ENCODE measurements at places on chromosomes 16 and 17.

- DNase-seq = no peak
Measured at GRCh38 chr17:79296243-79296642, 221.6 kb downstream of the ENGASE start.

DNA sequence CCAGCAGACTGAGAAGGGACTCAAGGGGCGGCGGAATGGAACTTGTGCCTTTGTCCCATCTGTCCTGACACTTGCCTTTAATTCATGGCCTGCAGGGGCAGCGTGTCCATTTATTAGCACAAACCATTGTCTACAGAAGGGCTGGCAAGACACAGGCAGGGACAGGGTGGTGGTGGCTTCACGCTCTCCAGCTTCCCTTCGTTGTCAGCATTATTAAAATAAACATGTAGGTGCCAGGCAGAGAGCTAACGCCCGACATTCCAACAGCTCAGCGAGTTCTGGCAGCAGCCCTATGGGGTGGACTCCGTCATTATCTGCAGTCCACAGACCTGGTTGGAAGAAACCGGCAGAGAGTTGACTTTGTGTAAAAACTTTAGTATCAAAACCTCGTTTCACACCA is 16.3 kb downstream of the DNAI2 start:
- no peak for DNase-seq

DNA sequence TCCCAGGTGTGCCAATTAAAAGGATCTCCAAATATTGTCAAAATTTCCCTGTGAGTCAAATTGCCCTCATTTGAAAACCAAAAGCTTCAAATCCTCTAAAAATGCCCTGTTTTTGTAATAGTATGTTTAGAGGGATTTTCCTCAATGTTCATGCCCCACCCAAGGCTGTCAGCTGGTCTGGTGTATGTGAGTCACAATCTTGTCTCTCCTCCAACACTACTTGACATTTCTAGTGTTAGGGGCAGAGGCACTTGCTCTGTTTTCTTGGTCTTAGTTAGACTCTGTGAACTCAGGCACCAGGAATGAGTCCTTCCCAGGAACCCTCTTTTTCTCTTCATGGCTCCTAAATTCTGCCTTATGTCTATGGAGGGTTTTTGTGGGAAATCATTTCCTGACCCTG is 634.8 kb downstream of the KCNJ2 start:
- no peak for DNase-seq

- DNase-seq = peak; percentile 37
Measured at GRCh38 chr17:45296003-45296832, 20.6 kb downstream of the MAP3K14 start.

GRCh38 chr16:82108100-82108499 is 61.9 kb downstream of the MPHOSPH6 start:
- DNase-seq = no peak

GRCh38 chr16:6247775-6248174 is 1084.9 kb upstream of the RBFOX1 start:
- DNase-seq = no peak

GRCh38 chr16:29825145-29826044 is 5.1 kb downstream of the MVP start:
- peak; percentile 67 for DNase-seq

DNA sequence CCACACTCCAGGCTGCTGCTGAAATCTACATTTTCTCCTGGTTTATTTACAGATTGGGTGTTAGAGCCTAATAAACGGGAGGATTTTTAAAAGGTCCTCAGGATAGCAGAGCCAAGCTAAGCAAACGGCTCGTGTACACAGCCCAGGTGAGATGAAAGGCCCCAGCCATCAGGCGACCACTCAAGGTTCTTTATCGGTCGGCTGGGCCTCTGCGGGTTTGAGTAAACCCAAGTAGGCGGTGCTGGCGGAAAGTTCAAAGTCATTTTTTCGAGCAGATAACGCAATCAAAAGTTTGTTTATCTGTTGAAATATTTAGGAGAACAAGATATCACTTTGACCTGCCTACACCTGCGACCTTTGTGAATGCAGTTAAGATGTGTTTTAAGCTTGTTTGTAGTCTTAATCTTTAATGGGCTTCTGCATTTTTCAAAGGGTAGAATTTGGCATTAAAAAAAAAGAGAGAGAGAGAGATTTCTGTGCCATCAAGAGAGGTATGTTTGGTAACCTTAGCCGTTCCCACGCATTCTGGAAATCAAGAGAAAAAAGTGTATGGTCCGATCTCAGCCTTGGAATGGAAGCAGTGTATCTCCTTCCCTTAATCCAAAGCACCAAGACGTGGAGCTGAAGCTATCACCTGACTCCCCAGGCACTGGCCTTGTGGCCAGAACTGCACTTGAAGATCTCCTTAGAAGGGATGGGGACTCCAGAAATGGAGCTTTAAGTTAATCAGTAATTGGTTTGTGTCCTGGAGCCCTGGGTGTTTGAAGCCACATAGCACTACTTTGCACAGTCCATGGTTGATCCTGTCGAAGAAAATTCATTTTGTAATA is 301.7 kb upstream of the IRX5 start:
- no peak for DNase-seq

DNA sequence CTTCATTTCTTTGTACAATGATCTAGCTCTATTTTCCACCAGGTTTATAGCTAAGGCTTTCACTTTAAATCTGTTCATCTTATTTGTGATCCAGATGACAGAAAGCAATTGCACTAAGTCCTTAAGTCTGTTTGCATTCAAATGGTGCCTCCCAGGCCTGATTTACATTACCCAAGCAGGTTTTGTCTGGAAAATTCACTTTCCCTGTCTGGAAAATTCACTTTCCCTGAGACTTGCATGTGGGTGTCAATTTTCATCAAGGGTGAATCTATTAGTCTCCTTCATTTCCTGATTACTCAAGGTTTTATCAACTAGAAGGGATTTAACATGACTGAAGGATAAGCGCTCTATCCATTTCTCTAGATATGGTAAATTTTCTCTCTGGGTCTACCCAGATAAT is 1480.2 kb upstream of the GOT2 start:
- DNase-seq = no peak

DNA sequence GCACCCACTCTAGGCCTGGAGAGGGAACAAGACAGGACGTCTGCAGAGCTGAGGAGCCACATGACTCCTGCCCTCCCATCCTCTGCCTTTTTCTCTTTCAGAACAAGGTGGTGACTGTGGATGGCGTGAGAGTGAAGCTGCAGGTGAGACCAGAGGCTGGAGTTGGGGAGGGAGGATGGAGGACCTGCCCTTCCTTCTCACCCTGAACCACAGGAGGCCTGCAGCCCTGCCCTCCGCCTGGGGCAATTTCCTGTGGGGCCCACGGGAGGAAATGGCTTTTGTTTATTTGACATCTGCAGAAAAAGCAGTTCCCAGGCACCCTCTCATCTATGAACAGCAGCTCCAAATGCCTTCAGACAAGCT is 5.1 kb downstream of the RAB37 start:
- peak; percentile 17 for DNase-seq

DNA sequence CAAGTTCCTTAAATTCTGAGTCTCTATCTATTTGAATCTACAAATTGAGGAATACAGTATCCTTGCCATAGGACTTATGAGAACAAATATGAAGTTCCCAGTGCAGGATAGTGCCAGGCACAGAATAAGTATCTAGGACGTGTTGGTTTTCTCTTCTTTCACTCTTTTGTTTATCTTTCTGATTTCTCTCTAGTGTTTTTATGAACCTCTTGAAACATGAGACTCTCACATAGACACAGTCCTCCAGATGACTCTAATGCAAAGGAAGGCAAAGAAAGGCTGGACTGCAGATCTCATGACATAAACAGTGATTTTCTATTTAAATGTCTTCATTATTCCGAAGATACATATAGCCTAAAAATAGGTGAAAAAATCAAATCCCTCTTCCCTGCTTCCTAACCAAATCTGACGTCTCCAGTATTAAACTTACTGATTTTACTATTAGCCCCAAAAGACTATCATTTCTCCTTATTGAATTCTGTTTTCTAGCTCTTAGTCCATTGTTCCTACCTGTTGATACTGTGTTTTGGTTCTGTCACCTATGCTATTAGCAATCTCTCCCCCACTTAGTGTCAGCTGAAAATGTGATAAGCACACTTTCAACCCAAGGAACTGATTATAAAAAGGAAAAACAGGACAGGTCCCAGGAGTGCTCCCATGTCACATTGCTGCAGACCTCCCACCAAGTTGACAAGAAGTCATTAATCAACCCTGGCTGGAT is 24.9 kb upstream of the ADAMTS18 start:
- no peak for DNase-seq

DNA sequence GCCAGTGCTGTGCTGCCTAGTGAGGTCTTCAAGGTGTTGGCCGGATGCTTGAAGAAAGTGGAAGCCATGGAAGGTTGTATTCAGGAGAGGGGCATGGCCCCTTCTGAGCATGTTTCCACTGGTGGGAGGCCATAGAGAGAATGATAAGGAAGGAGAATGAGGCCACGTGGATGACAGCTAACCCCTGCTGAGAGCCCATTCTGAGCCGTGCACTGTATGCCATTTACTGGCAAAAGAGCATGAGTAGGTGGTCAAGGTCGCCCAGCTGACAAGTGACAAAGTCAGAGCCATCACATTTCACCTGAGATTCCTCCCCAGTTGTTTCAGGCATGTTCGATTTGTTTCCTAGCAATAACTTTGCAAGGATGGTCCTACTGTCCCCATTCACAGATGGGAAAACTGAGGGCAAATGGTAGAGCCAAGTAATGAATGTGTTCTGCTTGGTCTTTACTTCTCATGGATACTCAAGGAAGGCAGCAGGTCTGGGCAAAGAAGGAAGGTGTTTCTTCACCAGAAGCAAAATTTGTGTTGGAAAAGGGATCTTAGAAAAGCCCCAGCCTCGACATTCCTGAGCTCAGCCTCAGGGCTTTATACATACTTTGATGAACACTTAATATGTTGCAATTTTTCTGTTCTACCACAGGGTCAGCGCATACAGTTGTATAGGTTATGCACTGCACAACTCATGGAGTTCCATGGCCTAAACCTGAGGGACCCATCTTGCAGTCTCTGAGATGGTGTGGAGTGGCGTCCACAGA is 10.5 kb upstream of the NKD1 start:
- DNase-seq = no peak

DNA sequence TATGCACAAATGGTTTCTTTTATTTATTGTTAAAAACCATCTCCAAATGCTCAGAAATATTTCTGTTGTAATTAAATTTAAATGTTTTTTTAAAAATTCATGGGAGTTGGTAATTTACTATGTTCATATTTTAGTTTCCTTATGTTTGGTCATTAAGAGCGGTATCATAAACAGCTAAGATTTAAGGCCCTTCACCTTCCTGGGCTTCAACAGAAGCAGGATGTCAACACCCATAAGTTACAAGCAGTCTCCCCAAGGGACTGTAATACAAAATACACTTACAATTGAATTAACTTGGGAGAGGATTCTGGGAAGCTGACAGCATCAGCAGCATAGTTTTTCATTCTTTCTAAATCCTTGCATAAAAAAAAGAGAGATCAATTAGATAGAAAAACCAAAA is 30.9 kb upstream of the TANC2 start:
- no peak for DNase-seq

- DNase-seq = no peak
Measured at GRCh38 chr17:74043976-74044375, 159.5 kb upstream of the RPL38 start.

DNA sequence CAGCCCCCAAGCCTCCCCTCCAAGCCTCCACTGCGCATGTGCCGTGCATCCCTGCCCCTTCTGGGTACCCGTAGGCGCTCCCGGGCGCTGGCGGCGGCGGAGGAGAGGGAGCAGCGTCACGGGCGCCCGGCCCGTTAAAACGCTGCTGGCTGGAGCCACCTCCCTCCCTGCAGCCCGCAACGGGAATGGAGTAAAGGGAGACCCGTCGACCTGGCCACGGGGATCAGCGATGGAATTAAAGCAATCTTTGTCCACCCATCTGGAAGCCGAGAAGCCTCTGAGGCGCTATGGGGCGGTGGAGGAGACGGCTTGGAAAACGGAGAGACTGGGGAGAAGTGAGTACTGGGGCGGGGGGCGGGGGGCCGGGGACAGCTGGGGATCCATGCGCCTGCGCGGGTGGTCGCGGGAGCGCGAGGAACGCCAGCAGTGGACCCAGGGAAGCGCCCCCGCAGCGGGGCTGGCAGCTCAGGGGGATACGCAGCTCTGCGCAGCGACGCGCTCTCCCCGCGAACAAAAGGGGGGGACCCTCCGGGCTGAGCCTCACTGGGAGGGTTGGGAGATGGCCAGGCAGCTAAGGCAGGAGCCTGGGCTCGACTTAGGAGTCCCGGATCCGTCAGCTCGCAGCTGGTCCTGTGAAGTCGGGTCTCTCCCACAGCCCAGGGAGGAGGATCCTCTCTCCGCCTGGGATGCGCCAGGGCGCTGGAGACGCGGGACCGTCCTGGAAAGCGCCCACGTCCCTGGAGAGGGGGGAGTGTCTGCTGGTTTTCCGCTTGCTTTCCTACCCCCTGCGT is at the start of gene BMERB1:
Gene BMERB1, plus strand, starts transcription at position 164 of the 791 bp plus-strand sequence. Its CDS starts 66 bp downstream, at position 230.
- peak; percentile 74 for DNase-seq

DNA sequence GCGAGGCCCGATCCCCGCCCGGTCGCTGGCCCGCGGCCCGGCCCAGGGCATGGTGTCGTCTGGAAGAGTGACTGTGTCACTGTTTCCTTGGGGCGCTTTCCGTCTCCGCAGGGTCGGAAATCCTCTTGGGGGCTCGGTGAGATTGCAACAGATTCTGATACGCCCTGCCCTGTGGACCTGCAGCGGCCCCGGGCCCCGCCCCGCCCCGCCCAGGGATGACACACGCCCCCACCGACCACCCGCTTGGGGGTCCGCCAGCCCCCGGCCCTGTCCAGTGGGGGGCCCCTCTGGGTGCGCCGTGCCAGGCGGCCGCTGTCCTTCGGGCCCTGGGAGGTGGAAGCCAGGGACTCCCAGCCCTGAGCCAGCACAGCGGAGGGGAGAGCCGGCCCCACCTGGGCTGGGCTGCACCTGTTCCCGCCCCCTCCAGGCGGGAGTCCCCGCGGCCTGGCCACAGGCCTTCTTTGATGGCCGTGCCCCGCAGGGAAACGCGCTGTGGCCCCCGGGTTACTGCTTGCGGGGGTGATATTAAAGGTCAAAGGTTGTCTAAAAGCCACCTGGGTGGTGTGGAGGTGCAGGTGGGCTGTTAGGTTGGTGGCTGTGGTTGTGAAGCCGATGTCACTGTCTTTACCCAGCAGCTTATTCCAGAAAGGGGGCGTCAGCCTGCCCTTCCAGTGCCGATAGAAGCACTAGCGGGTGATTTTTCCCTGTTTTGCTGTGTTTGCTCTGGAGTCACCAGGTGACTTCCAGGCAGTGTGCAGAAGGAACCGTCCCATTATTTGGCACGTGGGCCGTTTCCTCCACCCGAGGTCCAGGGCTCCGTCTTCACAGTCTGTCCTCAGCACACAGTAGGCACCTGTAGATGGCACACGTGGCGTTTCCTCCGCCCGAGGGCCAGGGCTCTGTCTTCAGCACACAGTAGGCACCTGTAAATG is 752 bp downstream of the TBC1D24 start:
- DNase-seq = no peak

Measured in left ventricle myocardium inferior (tissue), 1 donor.